ENCODE measurements at places on chromosomes 3 and 15.
A peak's percentile ranks its signal among the peaks of the same experiment; 100 is the strongest.

DNA sequence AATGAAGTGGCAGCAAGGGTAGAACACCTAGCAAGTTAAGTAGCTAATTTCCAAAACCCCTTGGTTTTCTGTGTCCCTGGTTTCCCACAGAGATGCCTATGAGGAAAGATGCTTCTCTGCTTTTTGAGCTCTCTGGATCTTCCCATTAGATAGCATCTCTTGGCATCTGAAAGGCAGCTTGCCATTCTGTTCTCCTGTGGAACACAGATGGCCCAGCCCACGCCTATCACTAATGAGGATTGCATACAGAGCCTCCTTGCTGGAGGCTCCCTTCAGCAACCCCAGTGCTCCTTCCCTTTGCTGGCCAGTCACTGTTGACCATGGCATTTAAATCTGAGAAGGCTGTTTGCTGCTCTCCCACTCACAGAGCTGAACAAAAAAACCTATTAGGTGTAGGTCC is 34.4 kb upstream of the ETV5 start:
- no peak for DNase-seq

DNA sequence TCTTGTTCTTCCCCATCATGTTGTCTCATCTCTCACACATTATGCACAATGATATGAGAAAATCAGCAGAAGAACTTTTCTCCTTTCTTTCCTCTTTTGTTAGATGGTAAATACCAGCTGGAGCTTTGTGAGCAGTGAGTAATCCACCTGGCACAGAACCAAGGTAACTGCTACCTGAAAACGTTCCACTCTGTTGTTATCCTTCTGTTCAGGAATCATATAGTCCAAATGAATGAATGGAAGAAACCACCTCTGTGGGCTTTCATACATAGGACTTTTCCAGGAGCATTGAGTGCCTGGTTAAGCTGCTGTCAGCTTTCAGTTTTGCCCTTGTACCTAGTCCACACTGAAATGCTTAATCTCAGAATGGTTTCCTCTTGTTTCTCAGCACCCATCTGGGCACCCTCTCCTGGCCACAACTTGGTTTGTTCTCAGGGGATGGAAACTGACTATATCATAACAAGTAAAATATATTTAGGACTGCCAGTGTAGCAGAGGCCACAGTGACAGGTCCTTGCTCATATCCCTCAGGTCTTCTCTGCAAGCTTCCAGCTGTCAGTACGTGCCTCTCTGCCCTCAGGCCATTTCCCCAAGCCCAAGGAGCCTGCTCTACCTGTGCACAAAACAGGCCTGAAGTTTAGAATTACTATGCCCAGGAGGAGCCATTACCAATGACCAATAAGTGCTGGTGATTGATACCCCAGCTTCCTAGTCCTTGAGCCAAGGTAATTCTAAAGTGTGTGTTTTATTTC is 23.5 kb upstream of the SLC4A7 start:
- DNase-seq, result no peak

DNA sequence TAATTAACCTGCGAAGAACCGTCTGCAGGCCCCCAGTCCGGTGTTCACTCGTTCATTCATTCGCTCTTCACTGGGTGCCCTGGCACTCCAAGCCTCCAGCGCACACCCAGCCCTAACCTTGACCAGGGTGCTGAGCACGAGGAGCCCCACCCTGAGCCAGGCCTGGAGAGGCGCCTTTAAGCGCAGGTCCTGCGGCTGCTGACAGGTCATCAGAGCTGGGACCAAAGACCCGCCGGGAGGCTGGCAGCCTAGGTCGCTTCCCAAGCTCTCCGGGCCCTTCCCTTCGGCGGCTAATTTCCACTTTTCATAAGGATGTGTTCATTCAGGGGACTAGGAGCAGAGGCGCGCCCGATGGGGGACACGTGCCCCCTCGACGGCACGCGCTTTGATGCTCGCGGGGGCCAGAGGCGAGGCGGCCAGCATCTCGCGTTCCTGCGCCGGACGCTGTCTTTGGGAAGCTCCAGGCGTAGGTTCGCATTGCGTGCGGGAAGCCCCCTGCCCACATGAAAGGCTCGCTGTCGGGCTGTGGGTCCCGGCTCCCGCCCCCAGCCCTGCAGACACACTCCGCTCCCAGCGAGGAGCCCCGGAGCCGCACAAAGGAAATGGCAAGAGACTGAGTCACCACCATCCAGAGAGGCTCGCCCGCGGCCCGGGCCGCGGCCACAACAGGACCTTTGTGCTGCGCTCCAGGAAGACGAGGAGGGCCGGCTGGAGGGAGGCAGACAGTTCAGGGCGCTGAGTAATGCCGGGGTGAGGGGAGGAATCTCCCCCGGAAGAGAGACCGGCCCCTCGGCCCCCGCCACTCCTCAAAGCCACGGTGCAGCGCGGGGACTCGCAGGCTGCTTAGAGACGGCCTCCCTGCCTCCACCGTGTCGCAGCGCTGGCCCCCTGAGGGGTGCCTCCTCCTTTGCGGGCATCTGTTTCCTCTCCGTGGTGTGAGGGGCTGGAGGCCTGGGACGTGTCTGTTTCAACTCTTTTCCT is 266.4 kb upstream of the HES1 start:
- no peak for DNase-seq

DNA sequence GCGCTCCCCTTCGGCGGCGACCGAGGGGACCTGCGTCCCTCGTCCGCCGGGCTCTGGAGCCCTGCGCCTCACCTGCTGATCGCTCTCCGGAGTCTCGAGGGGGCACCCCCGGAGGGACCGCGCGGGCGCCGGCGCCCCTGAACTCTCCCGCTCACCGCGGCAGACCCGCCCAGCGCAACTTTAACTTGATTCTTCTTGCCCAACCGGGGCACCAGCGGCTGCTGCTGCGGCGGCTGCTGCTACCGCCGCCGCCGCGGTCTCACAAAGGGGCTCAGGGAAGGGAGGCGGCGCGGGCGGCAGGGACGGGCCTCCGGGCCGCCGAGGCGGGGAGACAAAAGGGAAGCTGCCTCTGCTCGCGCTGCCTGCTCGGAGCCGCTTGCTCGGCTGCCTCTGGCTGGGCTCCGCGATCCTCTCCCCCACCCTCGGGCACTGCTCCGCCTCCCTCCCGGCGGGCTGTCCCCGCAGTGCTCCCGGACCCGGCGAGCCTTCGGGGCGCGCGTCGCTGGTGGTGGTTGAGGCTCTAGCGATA is at the start of gene PPM1L:
TSS of gene PPM1L (plus strand) at position 456 of the 529 bp plus-strand sequence.
- peak; percentile 32 for DNase-seq

DNA sequence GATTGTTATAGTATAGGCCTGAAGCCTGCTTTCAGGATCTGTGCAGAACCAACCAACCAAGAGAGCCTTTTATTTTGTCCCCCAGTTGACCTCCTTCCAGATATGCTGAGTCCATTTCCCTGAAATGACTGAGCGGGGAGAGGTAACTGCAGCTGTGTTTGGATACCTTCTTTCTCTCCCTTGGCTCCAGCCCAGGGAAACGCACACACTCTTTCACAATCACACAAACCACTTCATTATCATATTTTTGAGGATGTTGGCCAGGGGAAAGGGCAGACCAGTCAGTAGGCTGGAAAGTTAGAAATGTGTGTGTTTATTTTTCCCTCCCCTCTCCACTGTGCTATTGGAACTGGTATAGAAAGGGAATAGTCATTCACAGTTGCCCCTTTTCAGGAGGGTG is 417.7 kb upstream of the TBL1XR1 start:
- no peak for DNase-seq

All from stimulated activated CD4-positive, alpha-beta T cell treated with anti-CD3 and anti-CD28 coated beads, Interleukin-1b, Interleukin-23, amount 100 ng/mL, for 4 hours (primary cell).